BJ (cell line): ENCODE measurements at places on chromosomes 4 and X.

DNA sequence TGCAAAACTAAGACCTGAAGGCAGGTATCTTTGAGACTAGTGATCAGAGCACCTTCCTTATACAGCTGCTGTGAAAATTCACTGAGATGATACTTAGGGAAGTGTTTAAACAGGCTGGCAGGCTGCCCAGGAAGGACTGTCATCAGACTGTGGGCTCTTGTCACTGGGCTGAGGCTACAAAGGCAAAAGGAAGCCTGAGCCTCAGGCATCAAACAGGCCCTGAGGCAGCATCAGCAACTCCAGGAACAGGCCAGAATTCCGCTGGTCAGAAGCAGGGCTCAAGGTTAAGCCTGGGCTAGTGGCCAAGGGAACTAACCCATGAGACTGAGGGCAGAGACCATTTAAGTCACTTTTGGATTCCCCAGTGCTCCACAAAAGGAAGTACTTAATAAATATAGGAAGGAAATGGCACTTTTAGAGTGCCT is 12.8 kb downstream of the PJA1 start:
- DNase-seq = no peak

GRCh38 chrX:39356119-39356807 is 555.0 kb downstream of the MID1IP1 start:
- no peak for DNase-seq

- no peak for DNase-seq
Measured at GRCh38 chr4:87406462-87406861, 15.5 kb upstream of the HSD17B11 start.

- DNase-seq = no peak
Measured at GRCh38 chr4:59966758-59967157, 1233.4 kb upstream of the ADGRL3 start.
